ENCODE measurements at places on chromosomes 13 and 19.

DNA sequence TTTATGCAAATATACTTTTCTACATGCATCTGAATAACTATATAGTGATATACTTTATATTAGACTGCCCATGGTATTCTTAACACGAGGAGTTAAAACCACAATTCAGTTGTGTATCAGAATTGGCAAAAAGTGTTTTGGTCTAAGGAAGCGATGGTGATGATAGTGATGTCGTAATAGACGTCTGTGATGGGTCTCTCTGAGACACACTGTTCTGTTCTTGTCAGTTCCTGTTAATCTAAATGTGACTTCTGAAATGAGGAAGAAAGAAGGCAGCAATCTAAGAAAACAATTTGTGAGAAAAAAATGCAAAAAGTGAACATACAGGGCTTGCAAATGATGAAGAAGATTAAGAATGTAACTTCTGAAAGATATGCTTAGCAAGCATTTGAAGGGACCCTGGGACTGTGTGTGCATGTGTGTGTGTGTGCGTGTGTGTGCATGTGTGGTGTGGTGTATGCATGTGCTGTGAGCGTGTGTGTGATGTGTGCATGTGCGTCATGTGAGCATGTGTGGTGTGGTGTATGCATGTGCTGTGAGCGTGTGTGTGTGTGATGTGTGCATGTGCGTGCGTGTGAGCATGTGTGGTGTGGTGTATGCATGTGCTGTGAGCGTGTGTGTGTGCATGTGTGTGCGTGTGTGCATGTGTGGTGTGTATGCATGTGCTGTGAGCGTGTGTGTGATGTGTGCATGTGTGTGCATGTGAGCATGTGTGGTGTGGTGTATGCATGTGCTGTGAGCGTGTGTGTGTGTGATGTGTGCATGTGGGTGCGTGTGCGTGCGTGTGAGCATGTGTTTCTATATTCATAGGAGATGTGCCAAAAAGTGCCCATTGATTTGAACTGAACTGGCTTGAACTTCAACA lies 131.8 kb downstream of the IRS2 start:
- no peak for DNase-seq

GRCh38 chr13:99392470-99393135 lies 85.4 kb upstream of the GPR183 start:
- DNase-seq, result no peak

DNA sequence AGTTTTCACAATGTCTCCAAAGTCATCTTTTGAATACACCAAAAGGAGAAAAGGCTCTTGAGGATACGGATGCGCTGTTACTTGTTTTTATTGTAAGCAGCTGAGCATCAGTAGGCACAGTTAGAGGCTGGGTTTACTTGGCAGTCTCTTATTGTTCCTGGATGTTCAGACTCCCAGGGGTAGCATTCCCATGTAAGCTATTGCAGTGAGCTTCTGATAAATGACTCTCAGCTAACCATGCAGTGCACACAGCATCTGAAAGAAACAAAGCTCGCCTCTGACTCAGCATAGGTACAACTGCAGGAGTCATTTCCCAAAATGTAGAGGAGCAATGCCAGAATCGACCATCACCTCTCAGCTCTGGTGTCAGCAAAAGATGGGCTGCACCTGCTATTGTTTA lies 84.8 kb downstream of the DCT start:
- DNase-seq, result no peak

DNA sequence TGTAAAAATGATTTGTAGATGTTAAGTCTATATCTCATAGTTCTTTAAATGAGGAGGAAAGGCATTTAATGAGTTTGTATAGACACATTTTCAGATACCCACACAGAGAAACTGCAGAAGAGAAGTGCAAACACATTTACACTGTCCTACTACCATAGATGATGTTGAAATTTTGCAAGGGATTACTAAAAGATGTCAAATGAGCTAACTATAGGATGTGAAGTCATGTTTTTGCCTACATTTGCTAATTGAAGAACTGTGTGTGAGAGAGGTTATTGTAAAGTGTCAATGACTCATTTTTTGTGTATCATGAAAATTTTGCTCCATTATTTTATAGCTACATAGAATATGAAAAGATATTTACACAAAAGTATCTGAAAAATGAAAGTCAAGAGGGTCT lies 178.9 kb downstream of the ITGBL1 start:
- no peak for DNase-seq

- no peak for DNase-seq
Observed at GRCh38 chr13:52878831-52879230, 30.4 kb upstream of the PCDH8 start.

DNA sequence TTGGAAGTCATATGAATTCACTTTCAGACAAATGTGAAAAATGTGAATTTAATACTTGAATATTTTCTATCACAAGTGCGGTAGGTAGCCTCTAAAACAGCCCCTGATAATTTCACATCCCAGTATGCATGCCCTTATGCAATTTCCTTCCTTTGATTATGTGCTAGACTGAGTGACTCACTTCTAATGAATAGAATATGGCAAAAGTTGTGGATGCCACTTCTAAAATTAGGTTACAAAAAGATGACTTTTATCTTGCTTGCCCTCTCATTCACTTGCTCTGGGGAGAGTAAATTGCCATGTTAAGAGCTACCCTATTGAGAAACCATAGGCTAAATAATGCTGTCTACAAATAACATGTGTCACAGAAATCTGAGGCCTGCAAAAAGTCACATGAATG lies 402.5 kb upstream of the PCDH9 start:
- DNase-seq, result no peak

DNA sequence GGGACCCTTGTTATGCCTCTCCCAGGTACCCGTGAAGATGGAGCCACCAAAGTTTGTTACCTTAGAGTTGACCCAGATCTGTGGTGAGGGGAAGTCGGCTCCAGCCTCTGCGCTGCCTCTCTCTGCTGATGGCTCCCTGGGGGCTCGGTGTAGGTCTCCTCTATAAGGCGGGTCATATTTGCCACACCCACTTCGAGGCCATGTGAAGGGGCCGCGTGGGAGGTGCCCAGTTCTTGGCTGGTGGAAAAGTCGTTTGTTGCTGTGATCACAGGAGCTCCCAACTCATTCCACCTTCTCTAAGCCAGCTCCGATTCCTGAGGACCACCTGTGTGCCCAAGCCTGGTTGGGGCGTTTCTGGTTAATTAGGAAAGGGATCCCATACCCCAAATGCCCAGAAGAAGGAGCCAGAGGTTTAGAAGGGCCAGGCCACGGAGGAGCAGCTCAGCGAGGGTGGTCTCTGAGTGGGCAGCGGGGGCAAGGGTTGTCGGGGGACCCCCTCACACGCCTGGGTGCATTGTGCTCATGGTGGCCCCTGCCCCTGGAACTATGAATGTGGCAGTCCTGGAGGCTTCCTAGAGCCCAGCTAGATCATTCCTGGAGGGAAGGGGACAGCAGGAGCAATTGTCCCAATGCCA lies 296.5 kb downstream of the ZNF536 start:
- no peak for DNase-seq

GRCh38 chr13:22925881-22926747 lies 254.7 kb upstream of the SGCG start:
- DNase-seq, result no peak

DNA sequence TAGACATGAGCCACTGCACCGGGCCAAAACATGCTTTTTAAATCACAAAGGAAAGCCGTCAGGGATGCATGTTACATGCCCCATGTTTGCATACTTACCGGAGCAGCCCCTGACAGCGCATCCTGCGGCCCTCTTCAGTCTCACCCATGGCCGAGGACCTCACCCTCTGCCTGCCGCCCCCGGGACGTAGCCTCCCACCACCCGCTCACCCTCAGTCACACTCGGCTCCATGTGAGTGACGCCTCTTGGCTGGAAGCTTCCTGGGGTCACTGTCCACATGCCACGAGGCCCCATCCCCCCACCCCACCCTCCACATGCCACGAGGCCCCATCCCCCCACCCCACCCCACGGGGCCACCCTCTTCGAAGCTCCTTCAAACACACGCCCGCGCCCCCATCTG lies 46.1 kb upstream of the SPACA7 start:
- no peak for DNase-seq

GRCh38 chr19:47161876-47162489 lies 31.3 kb downstream of the SAE1 start:
- DNase-seq, result no peak

- no peak for DNase-seq
Observed at GRCh38 chr13:41049480-41050440, 11.5 kb upstream of the WBP4 start.

GRCh38 chr13:80047406-80047805 lies 293.5 kb downstream of the SPRY2 start:
- DNase-seq, result no peak

- no peak for DNase-seq
Observed at GRCh38 chr19:15324791-15325519, 7.4 kb downstream of the BRD4 start.

- DNase-seq, result no peak
Observed at GRCh38 chr13:101258509-101258908, 157.8 kb downstream of the NALCN start.

GRCh38 chr19:15550929-15551292 lies 42.6 kb downstream of the CYP4F22 start:
- DNase-seq, result no peak

- DNase-seq, result no peak
Observed at GRCh38 chr13:108708921-108709320, 79.5 kb downstream of the MYO16 start.

DNA sequence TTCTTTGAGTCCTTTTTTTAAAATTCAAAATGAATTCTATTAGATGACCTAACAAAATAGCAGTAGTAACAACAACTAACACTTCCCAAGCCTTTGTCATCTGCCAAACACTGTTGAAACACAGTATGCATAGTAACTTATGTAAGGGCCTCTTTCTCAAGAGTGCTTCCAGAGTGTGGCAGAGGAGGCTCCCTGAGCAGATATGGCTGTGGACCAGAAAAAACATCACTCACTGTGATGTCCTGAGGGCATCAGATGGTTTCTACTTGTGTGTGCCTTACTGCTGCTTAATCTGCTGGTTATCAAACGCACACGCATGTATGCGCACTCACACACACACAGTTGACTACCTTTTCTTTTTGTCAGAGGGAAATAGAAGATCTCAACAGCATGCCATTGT lies 110.8 kb downstream of the DLEU7 start:
- no peak for DNase-seq

GRCh38 chr19:41882568-41883462 lies at the start of gene ARHGEF1:
Gene ARHGEF1 (plus strand): TSS chr19:41883184. CDS start chr19:41888083, 4,899 bp downstream.
- no peak for DNase-seq

GRCh38 chr13:36807616-36808015 lies 11.4 kb upstream of the RFXAP start:
- no peak for DNase-seq

DNA sequence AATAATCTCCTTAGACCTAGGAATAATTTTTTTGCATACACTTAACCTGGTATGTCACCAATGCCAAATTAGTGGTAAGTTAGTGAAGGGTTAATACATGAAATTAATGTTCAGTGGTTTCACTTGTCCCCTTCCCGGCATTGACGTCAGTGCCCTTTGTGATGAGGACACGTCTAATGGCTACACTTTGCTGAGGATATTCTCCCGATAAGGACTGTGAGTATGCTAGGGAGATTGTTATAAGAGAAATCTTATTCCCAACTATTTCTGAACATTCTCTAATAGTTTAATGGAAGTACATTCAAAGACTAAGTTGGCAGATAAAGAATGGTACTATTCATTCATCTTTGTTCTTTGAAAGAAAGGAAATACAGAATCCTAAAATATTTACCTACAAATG lies 102.4 kb downstream of the TNFRSF19 start:
- no peak for DNase-seq

- no peak for DNase-seq
Observed at GRCh38 chr13:44768239-44768638, 192.1 kb upstream of the TSC22D1 start.

DNA sequence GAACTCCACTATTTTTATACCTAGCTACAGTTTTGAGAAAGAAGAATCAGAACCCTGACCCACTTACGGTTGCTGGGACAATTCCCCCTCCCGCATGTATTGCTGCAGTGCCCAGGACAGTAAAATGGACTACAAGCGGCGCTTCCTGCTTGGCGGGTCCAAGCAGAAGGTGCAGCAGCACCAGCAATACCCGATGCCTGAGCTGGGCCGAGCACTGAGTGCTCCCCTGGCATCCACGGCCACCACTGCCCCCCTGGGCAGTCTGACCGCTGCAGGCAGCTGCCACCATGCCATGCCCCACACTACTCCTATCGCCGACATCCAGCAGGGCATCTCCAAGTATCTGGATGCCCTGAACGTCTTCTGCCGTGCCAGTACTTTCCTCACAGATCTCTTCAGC lies 46.0 kb downstream of the GARRE1 start:
- no peak for DNase-seq

GRCh38 chr19:8702350-8702749 lies 3.8 kb upstream of the ACTL9 start:
- DNase-seq, result no peak

GRCh38 chr13:33135097-33135496 lies 118.9 kb downstream of the KL start:
- no peak for DNase-seq

DNA sequence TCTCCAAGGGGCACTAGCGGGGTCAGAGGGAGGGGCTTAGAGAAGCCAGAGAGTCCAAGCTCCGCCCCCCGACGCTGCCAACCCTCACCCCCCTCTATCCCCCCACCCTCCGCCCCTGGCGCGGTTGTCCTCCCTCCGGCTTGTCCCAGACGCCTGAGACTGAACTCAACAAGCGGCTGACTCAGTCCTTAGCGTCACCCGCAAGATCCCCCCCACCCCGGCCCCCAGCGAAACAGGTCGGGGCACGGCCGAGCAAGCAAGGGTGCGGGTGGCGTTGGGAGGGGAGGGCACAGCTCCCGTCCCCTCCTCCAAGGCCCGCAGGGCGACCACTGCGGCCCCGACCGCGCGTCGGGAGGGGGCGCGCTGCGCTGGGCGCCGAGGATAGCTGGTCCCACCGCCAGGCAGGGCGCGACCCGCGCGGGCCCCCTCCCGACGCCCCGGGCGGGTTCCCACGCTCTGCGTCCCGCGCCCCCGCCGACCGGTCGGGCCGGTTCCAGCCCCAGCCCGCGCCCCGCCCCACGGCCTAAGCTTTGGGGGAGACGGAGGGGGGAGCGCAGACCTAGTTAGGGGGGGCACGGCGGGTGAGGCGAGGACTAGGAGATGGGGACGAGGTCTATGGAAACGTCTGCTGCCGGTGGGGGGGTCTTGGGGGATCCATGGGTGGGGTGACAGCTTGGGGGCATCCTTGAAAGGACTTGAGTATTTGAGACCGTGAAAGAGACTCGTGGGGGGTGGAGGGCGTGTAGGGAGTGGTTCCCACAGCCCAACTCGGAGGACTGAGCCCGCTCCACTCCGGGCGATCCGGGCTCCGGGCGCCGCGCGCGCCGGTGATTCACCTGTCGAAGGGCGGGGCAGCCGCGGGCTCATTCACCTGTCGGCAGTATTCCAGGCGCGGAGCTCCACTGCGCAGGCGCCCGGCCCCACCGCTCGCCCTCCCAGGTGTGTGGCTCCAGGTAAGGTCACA lies 5.1 kb downstream of the NOTCH3 start:
- no peak for DNase-seq
